Activated B cell treated with CpG ODN at 0.5 μM for 24 hours (primary cell): ENCODE measurements at places on chromosomes 16 and 17. TPM values are rescaled to one million over a fixed set of nuclear protein-coding genes. Genes with fewer than 3 reads are reported as not detected.

DNA sequence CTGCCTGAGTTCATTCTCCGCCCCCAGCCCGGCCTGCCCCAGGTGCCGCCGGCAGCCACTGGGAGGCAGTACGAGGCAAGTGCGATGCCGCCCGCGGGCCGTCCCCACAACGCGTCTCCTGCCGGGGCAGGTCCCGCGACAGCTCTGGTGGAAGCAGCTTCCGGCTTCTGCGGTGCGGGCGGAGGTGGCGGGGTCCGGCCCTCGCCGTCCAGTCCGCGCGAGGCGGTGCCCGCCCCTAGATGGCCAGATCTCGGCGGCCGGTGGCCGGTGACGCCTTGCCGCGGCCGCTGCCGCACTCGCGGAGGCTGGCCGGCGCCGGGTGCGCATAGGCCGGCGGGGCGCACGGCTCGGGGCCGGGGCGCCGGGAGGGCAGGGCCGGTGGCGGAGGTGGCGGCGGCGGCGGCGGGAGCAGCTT is 1.8 kb downstream of the GJD3 start:
- H3K27me3 ChIP-seq = peaks cover 14% of the 10 kb centered on the region
- no peaks in the 10 kb centered on the region for H3K36me3 ChIP-seq
- H3K4me1 ChIP-seq = peaks cover 17% of the 10 kb centered on the region
- peak overlapping the region; percentile 67 for H3K27ac ChIP-seq

Gene SEPTIN12
- total RNA-seq = not detected in 2 replicates

DNA sequence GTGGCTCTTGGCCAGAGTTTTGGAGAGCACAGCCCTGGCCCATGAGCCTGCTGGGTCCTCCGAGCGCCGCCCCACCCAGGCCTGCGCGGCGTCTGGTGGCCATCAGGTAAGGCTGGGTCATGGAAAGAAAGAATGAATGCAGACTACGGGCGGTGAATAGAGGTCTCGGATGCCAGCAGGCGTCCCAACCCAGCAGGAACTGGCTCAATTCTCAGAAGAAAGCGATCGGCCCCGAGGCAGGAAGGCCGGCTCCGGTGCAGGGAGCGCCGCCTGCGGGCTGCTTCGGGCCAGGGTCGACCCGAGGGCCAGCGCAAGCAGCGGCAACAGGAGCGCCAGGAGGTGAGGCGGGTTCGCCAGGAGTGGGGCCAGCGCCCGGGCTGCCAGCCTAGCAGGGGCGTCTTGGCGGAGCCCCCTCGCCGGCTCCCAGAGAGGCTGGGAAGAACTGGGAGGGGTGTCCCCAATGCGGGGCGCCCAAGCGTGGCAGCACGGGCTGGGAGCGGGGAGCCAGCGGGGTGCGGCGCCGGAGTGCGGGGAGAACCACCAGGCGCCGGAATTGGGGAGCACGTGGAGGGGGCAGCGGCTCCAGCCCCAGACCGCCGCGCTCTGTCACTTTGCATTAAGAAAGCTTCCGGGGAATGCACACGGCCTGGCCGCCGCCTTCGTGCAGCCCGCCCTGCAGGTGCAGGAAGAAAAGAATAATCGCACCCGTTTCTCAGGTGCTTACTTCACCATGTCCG is 7.1 kb upstream of the TMC5 start:
- H3K4me1 ChIP-seq = peaks cover 8% of the 10 kb centered on the region
- peaks cover 34% of the 10 kb centered on the region for H3K27me3 ChIP-seq
- no peaks in the 10 kb centered on the region for H3K36me3 ChIP-seq
- peak overlapping the region; percentile 24 for H3K27ac ChIP-seq

- H3K4me3 ChIP-seq = no peak overlapping the region
- no peaks in the 10 kb centered on the region for H3K27me3 ChIP-seq
- H3K27ac ChIP-seq = no peak overlapping the region
- H3K36me3 ChIP-seq = no peaks in the 10 kb centered on the region
- no peak for DNase-seq
Observed at GRCh38 chr16:51641191-51641765, 490.2 kb upstream of the SALL1 start.

- no peak overlapping the region for H3K27ac ChIP-seq
- no peak for DNase-seq
- no peaks in the 10 kb centered on the region for H3K27me3 ChIP-seq
- peaks cover 60% of the 10 kb centered on the region for H3K4me1 ChIP-seq
Observed at GRCh38 chr16:67470359-67470758, 10.6 kb downstream of the ATP6V0D1 start.
